ENCODE measurements at places on chromosomes 6 and 20.

DNA sequence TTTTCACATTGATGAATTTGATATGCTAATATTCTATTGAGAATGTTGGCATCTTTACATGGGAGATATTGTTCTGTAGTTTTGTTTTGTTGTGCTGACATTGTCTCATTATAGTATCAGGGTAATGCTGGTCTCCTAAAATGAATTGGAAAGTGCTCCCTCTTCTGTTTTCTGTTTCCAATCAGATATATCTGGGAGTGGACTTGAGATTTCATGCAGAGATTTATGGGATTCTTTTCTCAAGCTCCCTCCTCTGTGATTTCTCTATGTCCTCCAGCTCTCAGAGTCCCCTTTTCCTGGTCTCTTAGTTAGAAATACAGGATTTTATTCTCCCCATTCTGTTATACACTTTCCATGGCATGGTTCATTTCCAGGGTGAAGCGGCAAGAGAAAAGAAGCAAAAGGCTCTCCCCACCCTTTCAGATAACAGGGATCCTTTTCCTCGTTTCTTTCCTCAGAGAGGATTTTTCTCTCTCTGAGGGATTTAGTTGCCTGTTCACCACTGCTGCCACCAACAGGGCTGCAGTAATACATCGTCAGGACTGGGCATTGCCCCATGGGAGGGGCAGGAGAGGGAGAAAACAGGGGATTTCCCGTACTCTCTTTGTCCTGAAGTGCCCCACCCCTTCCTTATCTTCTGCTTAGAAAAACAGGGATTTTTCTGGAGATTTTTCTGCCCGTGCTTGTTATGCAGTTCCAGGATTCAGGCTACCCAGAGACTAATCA is 59.3 kb upstream of the STMND1 start:
- DNase-seq, result no peak

DNA sequence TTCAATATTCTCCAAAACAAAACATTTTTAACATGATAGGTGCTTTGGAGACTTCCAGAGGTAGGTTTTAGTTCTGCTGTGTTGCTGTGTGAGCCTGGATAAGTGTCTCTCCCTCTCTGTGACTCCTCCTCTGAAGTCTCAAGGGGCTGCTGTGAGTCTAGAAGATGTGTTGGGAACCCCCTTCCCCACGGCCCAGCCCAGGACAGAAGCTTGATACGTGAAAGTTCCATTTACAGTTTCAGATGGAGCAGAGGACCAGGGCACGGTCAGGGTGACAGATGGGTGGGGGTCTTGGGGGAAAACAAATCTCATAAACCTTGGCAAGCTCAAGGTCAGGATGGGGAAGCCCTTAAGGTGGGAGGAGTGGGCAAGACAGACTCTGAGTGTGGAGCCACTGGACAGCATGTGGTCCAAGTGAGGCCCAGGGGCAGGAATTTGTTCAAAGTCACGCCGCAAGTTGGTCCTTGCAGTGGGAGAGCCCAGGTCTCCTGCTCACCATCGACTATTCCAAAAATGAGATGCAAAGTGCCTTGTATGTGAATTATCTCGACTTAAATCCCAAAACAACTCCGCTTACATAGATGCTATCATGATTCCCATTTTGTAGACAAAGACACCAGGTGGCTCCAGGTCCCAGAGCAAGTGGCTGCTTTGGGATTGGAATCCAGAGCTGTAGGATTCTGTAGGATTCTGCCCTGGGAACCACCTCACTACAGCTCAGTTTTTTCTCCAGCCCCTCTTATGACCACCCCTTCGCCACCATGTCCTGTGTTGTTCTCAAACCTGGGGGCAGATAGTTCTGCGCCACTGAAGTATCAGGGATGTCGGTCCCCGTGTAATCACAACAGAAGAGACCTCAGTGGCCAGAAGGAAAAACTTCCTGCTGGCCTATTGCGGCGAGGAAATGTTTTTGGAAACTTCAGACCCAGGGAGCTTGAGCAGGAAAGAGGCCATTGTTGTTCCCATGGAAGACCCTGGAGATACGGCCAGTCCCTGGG is 1.9 kb downstream of the TGM2 start:
- DNase-seq, result no peak

GRCh38 chr6:34549804-34550202 is 6.3 kb downstream of the SPDEF start:
- DNase-seq, result no peak

GRCh38 chr20:24490598-24490997 is 21.2 kb downstream of the SYNDIG1 start:
- DNase-seq, result no peak

- DNase-seq, result no peak
Measured at GRCh38 chr6:16743664-16744210, 17.5 kb downstream of the ATXN1 start.

GRCh38 chr6:53344969-53345368 is 3.8 kb downstream of the ELOVL5 start:
- DNase-seq, result no peak

GRCh38 chr6:41972826-41973225 is 31.2 kb upstream of the CCND3 start:
- no peak for DNase-seq

DNA sequence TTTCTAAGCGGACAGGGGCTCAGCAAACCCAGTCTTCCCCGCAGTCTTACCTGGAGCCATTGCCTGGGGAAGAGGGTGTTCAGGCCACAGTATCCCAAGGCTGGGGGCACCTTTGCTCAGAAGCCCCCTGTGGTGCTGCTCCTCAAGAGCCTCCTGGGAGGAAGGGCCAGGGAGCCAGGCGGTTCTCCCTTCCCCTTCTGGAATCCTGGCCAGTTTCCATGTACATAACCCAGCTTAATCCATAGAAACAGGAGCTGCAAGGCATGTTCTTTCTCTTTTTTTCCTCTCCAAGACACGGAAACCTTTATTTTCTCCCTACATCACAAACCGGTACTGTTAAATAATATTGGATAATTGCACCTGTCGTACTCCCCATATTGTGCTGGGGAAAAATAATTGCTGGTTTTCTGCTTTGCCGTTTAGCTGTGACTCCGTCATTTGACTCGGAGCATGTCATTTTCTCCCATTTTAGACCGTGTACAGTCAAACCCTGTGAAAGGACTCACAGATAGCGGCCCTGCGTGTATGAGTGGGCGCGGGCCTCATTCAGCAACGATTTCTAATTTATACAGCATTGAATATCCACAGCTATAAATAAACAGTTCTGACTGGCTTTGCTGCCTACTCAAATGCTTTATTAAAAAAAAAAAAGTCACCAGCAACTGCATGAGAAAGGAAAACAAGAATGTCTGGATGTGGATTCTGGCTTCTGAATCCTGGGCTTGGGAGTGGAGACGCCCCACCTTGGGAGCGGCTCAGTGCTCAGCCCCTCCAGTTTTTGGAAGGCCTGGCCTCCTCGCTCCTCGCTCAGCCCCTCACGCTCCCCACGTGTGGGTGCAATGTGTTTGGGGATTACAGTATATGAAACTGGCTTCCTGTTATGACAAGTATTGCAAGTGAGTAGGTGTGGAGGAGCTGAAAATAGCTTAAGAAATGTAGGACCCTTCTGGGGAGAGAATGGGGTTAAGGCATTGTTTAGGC is 67.3 kb downstream of the ADTRP start:
- DNase-seq, result no peak

DNA sequence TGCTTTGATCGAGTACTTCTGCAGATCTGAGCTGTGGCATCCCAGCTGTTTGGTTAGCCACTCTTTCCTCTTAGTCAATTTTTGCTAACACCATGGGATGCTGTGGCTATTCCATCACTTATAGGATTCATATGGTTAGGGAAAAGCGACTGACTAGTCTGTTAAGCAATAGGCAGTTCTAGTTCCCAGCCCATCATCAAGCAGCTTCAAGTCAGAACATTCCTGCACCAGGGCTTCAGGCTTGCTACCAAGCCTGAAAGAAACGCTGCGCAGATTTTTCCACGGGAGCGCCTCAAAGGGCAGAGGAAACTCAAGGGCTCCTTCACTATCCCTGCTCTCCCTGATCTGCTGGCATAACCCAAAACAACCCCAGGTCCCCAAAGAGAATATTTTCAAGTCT is 159.8 kb upstream of the SUPT3H start:
- no peak for DNase-seq

GRCh38 chr20:6636209-6637159 is 131.0 kb upstream of the BMP2 start:
- DNase-seq, result peak; percentile 34

- no peak for DNase-seq
Measured at GRCh38 chr6:139287868-139288267, 3.9 kb downstream of the TXLNB start.

DNA sequence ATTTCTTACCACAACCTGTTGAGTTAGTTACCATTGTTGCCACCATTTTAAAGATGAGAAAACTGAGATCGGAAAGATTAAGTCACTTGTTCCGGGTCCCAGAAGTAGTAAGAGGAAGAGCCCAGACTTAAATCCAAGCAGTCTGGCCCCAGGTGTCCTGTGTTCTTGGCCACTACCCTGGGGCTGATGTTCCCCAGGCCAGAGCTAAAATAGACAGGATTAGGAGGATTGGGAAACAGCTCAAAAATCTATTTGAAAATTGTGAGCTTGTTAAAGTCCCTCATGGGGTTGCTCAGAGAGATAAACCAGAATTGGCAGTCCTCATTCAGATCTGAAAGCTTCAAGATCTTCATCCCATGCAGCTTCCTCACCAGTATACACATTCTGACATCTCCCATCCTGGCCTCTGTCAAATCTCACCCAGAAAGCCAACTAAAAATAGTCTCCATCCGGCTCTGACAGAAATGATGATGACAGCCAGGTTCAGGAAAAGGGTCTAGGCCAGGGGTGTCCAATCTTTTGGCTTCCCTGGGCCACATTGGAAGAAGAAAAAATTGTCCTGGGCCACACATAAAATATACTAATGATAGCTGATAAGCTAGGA is 62.0 kb downstream of the GFOD1 start:
- no peak for DNase-seq

DNA sequence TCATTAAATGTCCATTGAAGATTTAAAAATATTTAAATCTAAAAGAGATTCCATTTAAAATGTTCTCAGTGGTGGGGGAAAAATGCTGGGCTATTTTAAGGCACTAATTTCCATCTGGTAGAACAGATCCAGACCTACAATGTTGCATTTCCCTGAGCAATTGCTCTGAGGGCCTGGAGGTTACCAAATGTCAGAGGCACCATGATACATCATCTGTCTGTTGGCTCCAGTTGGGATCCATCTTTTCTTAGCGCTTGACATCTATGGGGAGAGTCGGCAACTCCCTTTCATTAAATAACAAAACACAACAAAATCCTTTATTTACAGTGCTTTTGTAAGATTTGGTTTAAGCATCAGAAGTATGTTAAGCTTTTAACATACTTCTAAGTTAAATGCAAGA is 224.5 kb downstream of the FOXC1 start:
- no peak for DNase-seq

DNA sequence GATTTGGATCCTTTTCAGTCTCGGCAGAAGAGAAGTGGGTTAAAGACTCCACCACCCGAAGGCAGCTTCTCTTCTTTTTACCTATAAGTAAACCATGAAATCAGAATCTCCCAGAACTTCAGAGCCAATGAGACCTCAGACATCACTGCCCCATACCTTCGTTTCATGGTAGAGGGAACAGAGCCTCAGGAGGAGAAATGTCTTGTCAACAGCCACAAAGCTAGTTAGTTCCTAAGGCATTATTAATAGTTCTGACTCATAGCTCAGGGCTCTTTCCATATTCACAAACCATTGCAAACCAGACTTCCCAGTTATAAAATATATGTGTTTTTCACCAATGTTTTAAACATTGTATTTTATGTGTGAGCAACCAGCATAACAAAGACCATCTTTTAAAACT is 118.7 kb upstream of the RIPOR2 start:
- no peak for DNase-seq

DNA sequence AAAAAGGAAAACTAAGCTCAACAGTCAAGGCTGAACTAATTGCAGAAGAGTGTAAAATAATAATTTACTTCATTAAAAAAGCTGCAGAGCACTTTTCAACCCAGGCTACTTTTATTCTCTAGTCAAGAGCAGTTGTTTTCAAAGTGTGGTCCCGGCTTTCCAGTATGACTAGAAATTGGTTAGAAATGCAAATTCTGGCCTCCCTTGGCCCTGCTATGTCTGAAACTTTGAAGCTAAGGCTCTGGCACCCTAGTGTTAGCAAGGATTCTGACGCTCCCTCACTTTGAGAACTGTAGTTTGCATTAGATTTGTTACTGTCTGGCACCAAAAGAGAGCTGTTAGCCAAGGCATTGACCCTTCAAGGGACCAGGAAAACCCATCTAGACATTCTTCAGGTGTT is 9.5 kb upstream of the NXT1 start:
- no peak for DNase-seq

DNA sequence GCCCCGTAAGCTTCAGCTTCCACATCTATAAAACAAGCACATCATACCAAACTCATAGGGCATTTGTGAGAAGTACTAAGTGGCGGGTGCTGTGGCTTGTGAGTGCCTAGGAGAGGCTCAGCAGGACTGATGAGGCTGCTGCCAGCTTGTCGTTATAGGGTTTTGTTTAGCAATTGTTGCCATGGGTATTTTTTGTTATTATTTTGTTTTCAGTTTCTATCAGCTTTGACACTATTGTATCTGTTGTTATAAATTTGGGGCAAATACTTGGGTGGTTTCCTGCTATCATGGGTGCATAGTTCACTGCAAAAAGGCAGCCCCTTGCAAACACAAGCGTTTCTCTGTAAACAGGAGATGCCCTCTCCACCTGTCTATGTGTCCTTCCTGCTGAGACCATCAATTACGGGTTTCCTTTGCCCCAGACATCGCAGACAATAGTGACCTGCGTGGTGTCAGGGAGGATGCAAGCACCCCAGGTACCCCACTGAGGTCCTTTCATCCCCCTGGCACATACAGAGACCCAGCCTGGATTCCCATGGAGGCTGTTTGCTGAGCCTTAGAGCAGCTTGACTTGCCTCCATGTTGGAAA is 3.1 kb upstream of the CCDC167 start:
- peak; percentile 55 for DNase-seq

GRCh38 chr6:98687752-98688151 is 146.6 kb upstream of the POU3F2 start:
- DNase-seq, result no peak

GRCh38 chr6:3286641-3287171 is 28.0 kb downstream of the PSMG4 start:
- DNase-seq, result no peak

All from NCI-H1092 treated with DMSO at 0.1 percent for 48 hours (cell line).